ENCODE measurements at places on chromosomes 12 and 14. TPM values are rescaled to one million over a fixed set of nuclear protein-coding genes. Genes with fewer than 3 reads are reported as not detected.

G2E3 gene
- total RNA-seq = 90.7 TPM

EIF2S3B gene
- 9.2 TPM for total RNA-seq

RD3L gene
- not detected for total RNA-seq

TSHR gene
- total RNA-seq = not detected

PROX2 gene
- total RNA-seq = not detected

SIX1 gene
- total RNA-seq = 6.5 TPM

C12orf60 gene
- total RNA-seq = 2.3 TPM

TPH2 gene
- total RNA-seq = not detected

DLGAP5 gene
- total RNA-seq = 80.1 TPM

DEPDC4 gene
- total RNA-seq = 6.6 TPM

SLC17A8 gene
- 0.10 TPM for total RNA-seq

LYSET gene
- total RNA-seq = 19.1 TPM

- DNase-seq = no peak
Measured at GRCh38 chr12:110555577-110556406, 27.3 kb downstream of the PPTC7 start.

DNA sequence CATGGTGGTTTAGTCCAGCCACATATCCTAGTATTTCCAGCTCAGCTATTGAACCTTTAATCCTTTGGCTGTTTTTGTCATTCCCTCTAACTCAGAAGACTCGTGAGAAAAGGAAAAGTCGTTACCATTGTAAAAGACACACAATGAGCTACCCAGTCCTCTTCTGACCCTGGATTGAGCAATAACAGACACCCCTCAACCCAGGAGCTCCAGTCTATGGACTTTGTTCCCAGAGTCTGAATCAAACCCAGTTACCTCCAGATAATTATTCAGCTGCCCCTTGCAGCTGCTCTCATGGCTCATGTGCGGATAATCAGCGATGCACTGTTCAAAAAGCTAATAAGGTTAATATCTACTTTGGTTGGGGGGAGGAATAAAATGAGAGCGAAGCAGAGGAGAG is 402.4 kb downstream of the BTG1 start:
- no peak for DNase-seq

DNA sequence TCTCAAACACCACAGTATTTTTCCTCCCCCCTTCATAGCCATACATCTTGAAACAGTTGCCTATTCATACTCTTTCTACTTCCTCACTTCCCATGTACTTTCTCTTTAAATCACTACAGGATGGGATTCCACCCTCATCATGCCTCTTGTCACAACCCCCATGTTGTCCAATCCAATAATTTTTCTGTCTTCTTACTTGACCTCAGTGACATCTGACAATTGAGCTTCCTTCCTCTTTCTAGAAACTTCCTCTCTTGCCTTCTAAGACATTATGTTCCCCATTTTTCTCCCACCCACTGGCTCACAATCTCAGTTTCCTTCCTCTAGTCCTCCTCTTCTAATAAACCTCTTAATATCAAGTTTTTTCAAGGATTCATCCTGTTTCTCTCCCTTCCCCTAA is 5.3 kb downstream of the C2CD5 start:
- DNase-seq = no peak

- no peak for DNase-seq
Measured at GRCh38 chr12:79260923-79261322, 396.3 kb downstream of the SYT1 start.

DNA sequence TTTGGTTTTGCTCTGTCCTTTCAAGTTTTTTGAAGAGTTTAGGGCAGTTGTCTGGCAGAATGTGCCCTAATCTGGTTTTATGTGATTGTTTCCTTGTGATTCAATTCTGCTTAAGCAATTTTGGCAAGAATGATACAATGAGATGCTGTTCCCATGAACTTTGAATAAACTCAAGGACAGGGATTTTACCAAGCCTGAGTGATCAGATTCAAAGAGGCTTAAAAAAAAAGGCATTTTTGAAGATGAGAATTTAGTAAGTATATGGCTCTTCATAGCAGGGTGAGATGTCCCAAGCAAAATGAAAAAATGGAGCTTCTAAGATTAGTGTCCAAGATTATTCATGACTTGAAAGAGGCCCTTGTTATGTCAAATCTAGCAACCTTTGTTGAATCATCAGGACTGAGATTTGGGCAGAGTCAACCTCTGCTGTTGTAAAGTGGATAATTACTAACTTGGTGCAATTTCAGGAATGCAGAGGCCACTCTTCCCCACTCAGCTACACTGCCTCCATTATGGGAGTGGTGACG is 180.6 kb upstream of the NUDT4 start:
- no peak for DNase-seq

- DNase-seq = no peak
Measured at GRCh38 chr12:67754933-67755697, 106.6 kb downstream of the DYRK2 start.

- DNase-seq = no peak
Measured at GRCh38 chr14:77142005-77142800, 612 bp upstream of the ZDHHC22 start.

DNA sequence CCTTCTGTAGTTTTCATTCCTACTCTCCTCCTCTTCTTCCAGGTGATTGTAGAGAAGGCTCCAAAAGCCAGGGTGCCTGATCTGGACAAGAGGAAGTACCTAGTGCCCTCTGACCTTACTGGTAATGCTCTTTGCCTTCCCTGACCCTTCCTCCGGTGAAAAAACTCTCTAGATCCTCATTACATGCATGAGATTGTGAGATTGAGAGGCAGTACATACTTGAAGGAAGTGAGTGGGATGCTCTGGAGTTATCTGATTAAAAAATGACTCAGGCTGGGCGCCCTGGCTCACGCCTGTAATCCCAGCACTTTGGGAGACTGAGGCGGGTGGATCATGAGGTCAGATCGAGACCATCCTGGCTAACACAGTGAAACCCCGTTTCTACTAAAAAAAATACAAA is 5.3 kb downstream of the GABARAPL1 start:
- no peak for DNase-seq

DNA sequence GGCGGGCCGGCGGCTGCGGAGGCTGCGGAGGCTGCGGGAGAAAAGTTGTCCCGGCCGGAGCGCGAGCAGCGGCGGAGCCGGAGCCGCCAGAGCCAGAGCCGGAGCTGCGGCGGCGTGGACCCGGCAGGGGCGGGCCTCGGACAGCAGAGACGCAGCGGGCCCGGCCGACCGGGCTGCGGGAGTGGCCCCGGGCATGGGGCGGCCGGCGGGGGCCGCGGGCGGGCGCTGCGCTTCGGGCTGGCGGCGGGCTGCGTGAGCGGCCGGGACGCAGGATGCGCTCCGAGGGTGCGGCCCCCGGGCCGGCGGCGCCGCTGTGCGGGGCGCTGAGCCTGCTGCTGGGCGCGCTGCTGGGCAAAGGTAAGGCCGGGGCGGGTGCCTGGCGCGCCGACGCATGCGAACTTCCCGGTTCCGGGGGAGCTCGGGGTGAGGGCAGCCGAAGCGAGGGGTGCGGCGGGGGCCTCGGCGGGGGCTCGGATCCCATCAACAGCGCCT is at the start of gene TMEM132C:
Gene TMEM132C (plus strand): TSS at position 40 of the 492 bp plus-strand sequence. CDS start 233 bp downstream, at position 273.
- no peak for DNase-seq

DNA sequence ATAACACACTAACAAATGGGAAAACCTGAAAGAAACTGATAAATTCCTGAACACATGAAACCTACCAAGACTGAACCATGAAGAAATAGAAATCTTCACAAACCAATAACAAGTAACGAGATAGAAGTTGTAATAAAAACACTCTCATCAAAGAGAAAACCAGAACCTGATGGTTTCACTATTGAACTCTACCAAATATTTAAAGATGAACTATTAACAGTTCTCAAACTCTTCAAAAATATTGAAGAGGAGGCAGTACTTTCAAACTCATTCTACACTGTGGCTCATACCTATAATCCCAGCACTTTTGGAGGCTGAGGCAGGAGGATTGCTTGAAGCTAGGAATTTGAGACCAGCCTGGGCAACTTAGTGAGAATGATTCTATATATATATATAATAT is 48.4 kb upstream of the TMTC2 start:
- DNase-seq = no peak

GRCh38 chr14:62674563-62675237 is 370.6 kb downstream of the KCNH5 start:
- no peak for DNase-seq

DNA sequence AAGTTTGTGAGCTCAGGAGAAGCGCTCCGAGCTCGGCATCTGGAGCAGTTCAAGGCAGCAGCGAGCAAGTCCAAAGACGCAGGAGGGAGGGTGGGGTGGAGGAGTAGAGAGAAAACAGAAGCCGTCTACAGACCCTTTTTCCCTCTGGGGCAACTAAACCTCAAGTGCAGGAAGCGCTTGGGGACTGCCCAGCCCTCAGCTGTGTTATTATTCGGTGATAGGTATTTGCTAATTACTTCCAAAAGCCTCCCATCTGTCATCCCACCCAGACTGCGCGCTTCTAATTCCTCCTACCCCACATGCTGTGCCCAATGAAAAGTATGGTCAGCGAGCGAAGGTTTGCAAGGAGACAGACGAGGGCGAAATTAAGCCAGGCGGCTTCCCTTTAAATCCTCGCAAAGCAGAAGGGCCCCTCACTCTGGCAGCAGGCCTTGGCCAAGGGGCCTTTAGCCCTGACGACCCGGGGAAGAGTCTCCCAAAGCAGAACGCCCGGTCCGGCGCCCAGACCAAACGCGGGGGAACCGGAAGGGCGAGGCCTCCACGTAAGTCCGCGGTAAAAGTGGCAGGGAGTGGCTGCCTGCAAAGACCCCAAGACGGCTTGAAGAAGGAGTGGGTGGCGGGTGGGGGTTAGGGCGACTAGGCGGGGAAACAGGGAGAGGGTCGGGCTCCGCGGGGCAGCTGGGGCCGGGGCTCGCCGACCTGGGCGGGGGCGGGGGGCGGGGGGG is 507 bp upstream of the CD9 start:
- DNase-seq = no peak

- DNase-seq = no peak
Measured at GRCh38 chr14:92511453-92512238, 1.9 kb upstream of the RIN3 start.

GRCh38 chr12:125064492-125064891 is 743 bp upstream of the AACS start:
- DNase-seq = no peak

DNA sequence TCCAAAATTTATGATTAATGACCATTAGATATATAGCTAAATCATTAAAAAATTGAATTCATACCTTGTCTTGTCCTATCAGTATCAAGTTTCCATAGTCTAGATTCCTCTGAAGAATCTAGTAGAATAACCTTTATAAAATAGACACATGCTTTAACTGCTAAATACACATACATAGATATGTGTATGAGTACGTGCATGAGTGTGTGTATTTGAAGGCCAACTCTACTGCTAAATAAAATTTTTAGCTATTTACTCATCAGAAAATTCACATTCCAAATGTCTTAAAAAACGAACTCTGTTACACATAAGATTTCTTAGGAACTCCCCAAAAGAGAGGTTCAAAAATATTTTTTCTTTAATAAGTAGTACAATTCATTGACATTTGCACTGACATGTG is 233.0 kb downstream of the SSPN start:
- DNase-seq = no peak

DNA sequence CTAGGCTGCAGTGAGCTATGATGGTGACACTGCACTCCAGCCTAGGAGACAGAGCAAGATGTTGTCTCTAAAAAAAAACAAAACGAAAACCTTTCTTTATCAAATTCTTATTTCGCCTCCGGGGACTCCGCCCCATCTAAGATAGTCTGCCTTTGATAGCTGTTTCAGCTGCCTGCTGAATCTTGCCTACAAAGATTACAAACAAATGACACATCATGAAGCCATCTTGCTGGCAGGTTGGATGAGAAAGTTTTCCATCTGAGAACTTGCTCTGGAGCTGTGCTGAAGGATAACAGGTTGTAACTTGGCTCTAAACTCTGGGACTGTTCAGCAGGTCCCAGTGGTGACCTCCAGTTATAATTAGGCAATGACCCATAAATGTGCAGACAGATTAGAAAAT is 41.8 kb upstream of the AEBP2 start:
- no peak for DNase-seq

DNA sequence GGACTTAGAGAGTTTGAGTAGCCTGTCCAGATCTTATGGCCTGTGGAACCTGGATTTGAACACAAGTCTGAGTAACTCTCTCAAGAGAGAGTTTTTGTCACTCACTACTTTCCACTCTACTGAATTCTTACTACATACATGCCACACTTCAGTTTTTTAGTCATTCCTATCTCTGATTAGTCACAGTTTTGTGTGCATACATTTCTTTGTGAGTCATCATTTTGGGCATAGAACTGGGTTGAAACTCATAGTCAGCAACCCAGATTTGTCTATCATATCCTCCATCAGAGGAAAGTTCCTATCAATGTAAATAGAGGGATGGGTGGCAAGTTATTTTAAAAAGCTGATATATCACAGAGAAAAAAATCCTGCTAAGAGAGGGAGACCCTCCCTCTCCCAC is 42.9 kb downstream of the FLRT2 start:
- no peak for DNase-seq
